ENCODE measurements at places on chromosomes 12 and 14.

- DNase-seq, result no peak
Observed at GRCh38 chr14:101230851-101231550, 327.5 kb upstream of the RTL1 start.

DNA sequence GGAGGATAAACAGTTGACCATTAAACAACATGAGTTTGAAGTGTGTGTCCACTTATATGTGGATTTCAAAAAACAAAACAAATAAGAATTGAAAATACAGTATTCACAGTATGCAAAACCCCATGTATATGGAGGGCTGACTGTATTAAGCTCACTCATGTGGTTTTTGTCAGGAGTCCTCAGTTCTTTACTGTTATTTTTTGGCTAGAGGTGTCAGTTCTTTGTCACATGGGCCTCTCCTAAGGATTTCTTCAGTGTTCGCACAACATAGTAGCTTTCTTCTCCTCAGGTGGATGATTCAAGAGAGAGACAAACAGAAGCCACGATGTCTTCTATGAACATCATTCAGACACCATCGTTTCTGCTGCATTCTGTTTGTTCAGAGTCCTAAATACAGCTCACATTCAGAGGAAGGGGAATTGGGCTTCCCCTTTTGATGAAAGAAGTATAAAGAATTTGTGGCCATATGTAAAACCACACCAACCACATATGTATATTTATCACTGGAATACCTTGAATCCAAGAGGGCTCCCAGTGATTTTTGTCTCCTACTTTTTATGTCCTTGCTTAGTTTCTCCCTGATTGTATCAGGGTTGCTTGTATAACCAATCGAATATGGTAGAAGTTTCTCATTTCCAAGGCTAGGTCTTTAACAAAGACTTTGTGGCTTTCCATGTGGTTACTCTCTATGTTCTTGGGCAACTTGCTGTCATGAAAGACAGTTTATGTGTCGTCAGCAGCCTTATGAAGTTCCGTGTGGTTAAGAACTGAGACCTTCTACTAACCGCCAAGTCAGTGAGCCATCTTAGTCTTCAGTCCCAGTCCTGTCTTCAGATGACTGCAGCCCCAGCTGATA lies 18.9 kb downstream of the MNAT1 start:
- no peak for DNase-seq

DNA sequence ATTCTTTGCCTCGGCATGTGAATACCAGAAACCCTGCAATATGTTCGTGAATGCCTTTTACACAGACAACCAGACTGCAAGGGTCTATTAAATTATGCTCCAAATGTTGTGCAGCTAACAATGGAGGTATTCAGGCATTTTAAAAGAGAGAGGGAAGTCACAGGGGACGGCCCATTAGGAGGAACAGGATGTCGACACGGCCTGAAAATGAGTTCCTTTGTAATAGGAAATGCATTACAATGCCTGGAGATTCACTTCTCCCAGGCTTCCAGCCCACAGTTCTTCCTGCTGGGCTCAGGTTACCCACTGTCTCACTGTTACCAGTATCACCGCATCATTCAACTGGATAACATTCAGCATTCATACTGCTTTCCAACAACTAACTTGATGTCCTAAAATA lies 2.5 kb downstream of the DUSP6 start:
- no peak for DNase-seq

- no peak for DNase-seq
Observed at GRCh38 chr14:53695692-53696214, 260.9 kb downstream of the BMP4 start.

DNA sequence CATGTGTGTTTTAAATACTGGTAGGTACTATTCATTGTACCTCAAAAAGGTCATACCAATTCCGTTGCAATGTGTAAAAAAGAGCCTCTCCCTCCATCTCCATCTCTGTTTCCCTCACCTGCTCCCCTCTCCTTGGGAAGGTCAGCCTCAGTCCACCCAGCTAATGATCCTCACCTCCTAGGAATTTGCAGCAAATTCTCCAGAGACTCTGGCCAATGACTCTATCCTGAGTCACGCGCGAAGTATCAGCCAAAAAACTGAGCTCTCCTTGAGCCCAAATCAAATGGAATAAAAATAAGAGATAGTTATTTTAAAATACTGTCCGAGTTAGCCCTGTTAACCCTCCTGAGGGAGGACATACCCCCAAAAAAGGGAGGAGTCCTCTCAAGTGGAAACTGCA lies 148.4 kb downstream of the DPF3 start:
- DNase-seq, result no peak

DNA sequence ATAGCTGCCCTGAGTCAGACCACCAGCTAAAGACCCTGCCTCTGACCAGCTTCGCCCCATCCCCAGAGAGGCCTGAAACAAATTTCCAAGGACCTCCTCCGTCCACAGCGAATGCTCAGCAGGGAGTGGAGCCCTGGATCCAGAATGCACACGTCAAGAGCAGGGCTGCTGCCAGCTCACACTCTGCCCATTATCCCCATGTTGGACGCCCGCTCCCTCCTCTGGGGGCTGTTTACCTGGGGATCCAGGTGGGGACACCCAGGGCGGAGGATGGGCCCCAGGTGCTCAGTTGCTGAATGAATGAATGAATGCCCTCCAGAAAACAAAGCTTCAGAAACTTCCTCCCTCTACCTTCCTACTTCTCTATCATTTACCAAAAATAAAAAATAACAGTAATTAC lies 18.1 kb downstream of the BCL11B start:
- DNase-seq, result no peak
